ENCODE measurements at places on chromosomes 4 and X. TPM values are rescaled to one million over a fixed set of nuclear protein-coding genes. Genes with fewer than 3 reads are reported as not detected.

GRCh38 chrX:53116101-53116500 is 22.2 kb downstream of the KANTR start:
- H3K27me3 ChIP-seq, result no peaks in the 10 kb centered on the region
- no peaks in the 10 kb centered on the region for H3K36me3 ChIP-seq
- no peak for DNase-seq
- H3K4me3 ChIP-seq, result no peak overlapping the region
- H3K4me1 ChIP-seq, result no peaks in the 10 kb centered on the region

DNA sequence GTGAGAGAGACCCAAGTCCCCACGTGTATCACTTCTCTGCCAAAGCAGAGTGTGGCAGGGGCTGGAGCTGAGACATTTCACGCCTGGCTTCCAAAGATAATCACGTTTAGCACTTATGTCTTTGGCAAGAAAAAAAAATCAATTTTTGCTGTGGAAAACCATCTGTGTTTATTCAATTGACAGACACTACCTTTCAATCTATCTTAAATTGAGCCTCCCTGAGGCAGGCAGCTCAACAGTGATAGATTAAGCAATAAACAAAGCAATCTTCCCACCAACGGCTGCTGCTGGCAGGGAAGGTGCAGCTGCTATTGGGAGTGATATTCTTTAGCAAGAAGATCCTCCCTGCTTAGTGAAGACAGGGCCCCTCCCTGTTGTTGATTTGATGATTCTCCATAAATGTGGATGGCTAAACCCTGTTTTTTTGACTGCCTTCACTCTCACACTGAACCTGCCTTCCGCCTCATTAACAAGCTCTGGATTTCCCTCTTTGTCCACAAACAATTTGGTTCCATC is 11.6 kb upstream of the MAGEB17 start:
- DNase-seq, result no peak
- no peak overlapping the region for H3K27ac ChIP-seq
- no peaks in the 10 kb centered on the region for H3K36me3 ChIP-seq
- no peak overlapping the region for H3K4me3 ChIP-seq

- no peak for DNase-seq
- no peak overlapping the region for H3K27ac ChIP-seq
- peaks cover 8% of the 10 kb centered on the region for H3K4me1 ChIP-seq
- H3K4me3 ChIP-seq, result peak overlapping the region; percentile 95
- peaks cover 12% of the 10 kb centered on the region for H3K36me3 ChIP-seq
These were observed 1.5 kb downstream of the LAP3 start for GRCh38 chr4:17578482-17578891.

- H3K27me3 ChIP-seq, result no peaks in the 10 kb centered on the region
- DNase-seq, result no peak
- H3K4me3 ChIP-seq, result no peak overlapping the region
- no peak overlapping the region for H3K27ac ChIP-seq
- no peaks in the 10 kb centered on the region for H3K36me3 ChIP-seq
These were observed 567.1 kb downstream of the PPARGC1A start for GRCh38 chr4:23322732-23323131.

SYP gene
- 0.76 TPM for polyA plus RNA-seq

IRF2 gene
- polyA plus RNA-seq, result 23.3 TPM

CXCL1 gene
- polyA plus RNA-seq, result 0.06 TPM

AWAT1 gene
- polyA plus RNA-seq, result not detected

DNA sequence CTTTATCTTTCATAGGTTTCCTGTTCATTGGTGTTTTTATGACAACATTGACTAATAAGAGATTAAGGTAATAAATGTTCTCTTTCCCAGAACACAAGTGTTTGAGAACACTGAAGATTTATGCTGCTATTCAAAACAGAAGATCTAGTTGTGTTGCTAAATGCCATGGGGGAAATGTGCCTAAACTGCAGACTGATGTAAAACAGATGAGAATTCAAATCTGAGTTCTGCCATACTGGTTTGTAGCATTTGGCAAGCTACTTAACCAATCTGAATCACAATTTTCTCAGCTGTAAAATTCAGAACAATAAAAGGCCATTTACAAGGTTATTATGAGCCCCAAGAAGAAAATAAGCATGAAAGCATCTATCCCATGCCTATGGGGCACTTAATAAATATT is 2.3 kb downstream of the SLC10A6 start:
- DNase-seq, result no peak
- no peaks in the 10 kb centered on the region for H3K36me3 ChIP-seq
- H3K27ac ChIP-seq, result no peak overlapping the region
- H3K4me3 ChIP-seq, result no peak overlapping the region
- no peaks in the 10 kb centered on the region for H3K4me1 ChIP-seq

- DNase-seq, result no peak
- no peak overlapping the region for H3K4me3 ChIP-seq
- H3K27me3 ChIP-seq, result no peaks in the 10 kb centered on the region
- peaks cover 3% of the 10 kb centered on the region for H3K4me1 ChIP-seq
- peaks cover 17% of the 10 kb centered on the region for H3K36me3 ChIP-seq
- H3K27ac ChIP-seq, result peak overlapping the region; percentile 73
These were observed 28.2 kb downstream of the WDFY3 start for GRCh38 chr4:84938316-84938715.

GRCh38 chrX:10484683-10485247 is 135.6 kb downstream of the MID1 start:
- DNase-seq, result no peak
- no peaks in the 10 kb centered on the region for H3K27me3 ChIP-seq
- H3K4me3 ChIP-seq, result no peak overlapping the region
- H3K36me3 ChIP-seq, result no peaks in the 10 kb centered on the region

SPARCL1 gene
- polyA plus RNA-seq, result not detected

CXCL10 gene
- polyA plus RNA-seq, result not detected

MAGEA1 gene
- polyA plus RNA-seq, result 3.0 TPM

DNA sequence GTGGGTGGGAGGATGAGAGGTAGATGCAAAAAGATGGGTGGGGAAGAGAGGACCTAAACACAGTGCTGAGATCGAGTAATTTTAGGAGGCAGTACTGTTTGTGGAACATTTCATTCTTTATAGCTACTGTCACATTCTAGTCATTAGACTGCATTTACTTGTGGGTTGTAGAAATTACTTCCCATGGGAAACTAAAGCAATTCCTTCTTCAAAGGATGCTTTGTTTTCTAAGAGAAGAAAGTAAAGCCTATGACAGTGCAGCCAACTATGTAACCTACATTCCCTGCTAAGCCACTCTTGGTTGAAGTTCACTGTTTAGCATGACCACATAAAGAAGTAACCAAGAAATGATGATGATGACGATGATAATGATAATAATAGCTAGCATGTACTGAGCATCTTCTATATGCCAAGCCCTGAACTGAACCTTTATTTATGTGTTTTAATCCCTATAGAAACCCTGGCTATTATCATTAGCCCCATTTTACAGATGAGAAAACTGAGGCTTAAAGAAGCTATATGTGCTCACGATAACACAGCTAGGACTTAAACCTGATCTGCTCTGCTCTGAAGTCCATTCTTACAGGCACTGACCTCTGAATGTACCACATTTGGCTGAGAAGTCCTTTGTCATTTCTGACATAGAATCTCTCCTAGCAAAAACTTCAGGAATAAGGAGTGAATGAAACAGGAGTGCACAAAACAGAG is 114.5 kb upstream of the KIT start:
- H3K4me1 ChIP-seq, result peaks cover 13% of the 10 kb centered on the region
- no peak overlapping the region for H3K4me3 ChIP-seq
- no peak for DNase-seq

- H3K27me3 ChIP-seq, result peaks cover 12% of the 10 kb centered on the region
- H3K27ac ChIP-seq, result peak overlapping the region; percentile 74
- no peaks in the 10 kb centered on the region for H3K36me3 ChIP-seq
- DNase-seq, result peak; percentile 67
These were observed 234.7 kb downstream of the OR13H1 start for GRCh38 chrX:131778269-131779218.

FHDC1 gene
- polyA plus RNA-seq, result 0.03 TPM

NAT8L gene
- polyA plus RNA-seq, result 0.43 TPM

TEX13B gene
- not detected for polyA plus RNA-seq

MED12 gene
- 18.5 TPM for polyA plus RNA-seq

All from SK-N-SH (cell line).